ENCODE measurements at places on chromosomes 1 and 21. TPM values are rescaled to one million over a fixed set of nuclear protein-coding genes. Genes with fewer than 3 reads are reported as not detected.
A peak's percentile ranks its signal among the peaks of the same experiment; 100 is the strongest.

The LYPD8 gene
- not detected for total RNA-seq

The ADGRL4 gene
- 0.31 TPM for total RNA-seq

The KRTAP6-1 gene
- not detected for total RNA-seq

The MXRA8 gene
- 24.0 TPM for total RNA-seq

The C1QA gene
- total RNA-seq = not detected

The ZNHIT6 gene
- total RNA-seq = 13.7 TPM

The EXOC8 gene
- 11.8 TPM for total RNA-seq

The FMO2 gene
- 0.47 TPM for total RNA-seq

The CD247 gene
- 1.5 TPM for total RNA-seq

The TRIM67 gene
- not detected for total RNA-seq

The PRAMEF6 gene
- total RNA-seq = not detected

GRCh38 chr1:107963008-107963407 is 2.0 kb downstream of the VAV3 start:
- no peak for DNase-seq

DNA sequence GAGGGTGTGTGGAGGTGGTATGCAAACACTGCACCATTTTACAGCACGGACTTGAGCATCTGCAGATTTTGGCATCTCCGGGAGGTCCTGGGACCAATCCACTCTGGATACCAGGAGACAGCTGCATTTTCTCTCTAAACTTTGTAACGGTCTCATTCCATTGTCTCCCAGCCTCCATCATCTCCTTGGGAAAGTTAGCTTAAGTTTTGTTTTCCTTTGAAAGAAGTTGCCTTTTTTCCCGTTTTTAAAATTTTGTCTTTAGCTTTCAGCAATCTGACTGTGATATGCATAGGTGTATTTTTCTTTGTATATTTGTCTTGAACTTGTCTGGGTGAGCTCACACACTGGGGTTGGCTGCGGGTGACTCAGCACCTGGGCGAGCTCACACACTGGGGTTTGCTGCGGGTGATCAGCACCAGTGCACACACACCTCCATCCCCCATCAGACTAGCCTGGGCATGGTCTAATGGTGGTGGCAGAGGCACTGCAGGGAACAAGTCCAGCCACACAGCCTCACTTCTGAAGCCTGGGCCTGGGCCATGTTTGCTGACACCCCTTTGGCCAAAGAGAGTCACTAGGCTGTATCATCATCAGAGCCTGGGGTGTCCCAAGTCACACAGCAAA is 32.1 kb upstream of the COL18A1 start:
- no peak for DNase-seq

DNA sequence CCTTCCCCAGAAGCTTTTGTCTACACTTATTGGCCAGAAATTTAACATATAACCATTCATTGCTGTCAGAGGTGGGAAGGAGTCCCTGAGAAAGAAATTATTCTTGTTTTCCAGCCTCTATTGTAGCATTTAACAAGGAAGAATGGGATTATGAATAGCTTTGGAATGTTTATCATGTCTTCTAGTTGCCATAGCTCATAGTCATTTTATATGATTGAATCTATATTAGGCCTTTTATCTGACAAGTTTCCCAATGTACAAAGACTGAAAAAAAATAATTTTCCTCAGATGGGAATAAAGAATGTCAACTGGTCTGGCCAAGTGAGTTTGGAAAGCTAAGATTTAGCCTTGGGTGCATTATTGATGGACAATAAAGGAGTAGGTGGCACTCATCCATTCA is 28.3 kb downstream of the PTPRC start:
- DNase-seq = no peak

DNA sequence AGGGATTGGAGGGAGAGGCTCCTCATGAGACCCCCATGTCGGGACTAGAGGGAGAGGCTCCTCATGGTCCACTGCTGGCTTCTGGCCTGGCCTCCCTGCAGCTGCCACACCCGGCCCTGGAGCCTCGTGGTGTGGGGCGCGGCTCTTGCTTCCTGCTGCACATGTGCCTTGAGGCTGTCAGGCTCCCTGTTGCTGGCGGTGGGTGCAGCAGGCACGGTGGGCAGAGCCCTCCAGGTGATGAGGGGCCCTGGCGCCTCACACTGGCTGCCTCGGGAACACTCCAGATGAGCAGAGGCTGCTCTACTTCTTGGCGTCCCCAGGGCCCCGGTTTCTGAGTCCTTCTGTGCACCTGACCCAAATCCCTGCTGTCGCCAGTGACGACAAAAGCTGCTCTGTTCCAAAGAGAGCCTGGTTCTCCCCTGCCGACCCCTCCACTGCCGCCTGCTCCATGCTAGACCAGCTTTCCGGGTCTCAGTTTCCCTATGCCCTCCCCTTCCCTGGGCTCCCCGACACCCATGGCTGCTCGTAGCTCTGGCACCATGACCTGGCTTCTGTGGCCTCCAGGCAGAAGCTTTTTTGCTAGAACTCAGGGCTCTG is 9.7 kb upstream of the ATAD3B start:
- DNase-seq = no peak

- DNase-seq = peak; percentile 88
These were observed 2.8 kb upstream of the IGSF8 start for GRCh38 chr1:160101037-160101716.

- no peak for DNase-seq
These were observed 144.5 kb downstream of the BRINP2 start for GRCh38 chr1:177315261-177315660.

- DNase-seq = peak; percentile 58
These were observed 34.0 kb upstream of the BACE2 start for GRCh38 chr21:41133874-41134522.

DNA sequence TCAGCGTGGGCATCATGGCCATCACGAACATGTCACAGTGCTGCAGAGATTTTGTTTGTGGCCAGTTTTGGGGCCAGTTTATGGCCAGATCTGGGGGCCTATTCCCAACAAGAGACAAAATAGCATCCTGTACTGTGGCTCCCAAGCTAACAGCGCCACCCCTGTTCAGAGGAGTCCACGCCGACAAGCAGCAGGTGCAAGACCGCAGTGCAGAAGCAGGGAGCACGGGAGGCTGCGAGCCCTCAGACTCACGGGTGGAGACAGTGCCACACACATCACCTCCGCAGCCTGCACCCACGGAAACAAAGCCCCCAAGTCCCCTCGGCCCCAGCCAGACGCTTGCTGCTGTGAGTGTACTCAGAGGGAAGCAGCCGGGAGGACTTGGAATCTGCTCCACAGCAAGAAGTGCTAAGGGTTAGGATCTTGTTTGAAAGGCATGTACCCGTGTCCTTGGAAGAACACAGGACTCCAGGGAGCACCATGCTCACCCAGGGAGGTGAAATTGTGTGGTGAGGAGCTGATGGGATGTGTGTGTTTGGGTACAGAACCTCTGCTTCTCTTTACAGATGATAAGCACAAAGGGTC is 7.1 kb downstream of the TCP10L start:
- peak; percentile 71 for DNase-seq

DNA sequence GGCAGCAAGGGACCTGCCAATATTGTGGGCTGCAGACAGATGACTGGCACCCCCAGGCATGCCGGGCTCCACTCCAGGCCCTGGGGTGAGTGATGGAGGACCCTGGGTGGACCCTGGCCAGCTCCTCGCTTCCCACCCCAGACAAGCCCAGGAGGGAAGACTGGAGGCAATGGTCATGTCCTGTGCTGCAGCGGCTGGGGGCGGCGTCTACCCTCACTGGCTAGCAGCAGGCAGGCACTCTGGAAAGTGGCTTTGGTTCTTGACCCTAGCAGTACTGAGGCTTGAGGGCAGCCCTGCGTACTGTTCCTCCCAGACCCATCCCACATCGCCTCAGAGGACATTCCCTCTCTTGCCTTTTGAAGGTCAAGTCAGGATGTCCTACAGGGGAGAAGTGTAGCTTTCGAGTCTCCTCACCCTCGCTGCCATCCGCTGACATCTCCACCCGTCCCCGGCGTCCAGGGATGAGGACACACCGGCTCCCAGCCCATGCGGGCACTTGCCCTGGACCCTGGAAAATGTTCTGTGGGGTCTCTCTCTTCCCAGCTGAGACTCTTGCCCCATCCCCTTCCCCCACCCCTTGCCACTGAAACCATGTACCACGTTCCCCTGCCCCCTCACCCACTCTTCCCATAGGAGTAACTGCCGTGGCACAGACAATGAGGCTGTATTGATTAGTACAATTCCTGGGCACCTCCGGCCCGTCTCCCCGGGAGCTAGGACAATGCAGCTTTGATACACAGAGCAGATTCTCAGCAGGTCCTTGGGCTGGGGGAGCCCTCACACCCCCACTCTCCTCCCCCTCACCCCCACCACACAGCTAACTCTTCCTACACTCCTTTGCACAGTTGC is 15.0 kb downstream of the SLC6A9 start:
- DNase-seq = peak; percentile 28

DNA sequence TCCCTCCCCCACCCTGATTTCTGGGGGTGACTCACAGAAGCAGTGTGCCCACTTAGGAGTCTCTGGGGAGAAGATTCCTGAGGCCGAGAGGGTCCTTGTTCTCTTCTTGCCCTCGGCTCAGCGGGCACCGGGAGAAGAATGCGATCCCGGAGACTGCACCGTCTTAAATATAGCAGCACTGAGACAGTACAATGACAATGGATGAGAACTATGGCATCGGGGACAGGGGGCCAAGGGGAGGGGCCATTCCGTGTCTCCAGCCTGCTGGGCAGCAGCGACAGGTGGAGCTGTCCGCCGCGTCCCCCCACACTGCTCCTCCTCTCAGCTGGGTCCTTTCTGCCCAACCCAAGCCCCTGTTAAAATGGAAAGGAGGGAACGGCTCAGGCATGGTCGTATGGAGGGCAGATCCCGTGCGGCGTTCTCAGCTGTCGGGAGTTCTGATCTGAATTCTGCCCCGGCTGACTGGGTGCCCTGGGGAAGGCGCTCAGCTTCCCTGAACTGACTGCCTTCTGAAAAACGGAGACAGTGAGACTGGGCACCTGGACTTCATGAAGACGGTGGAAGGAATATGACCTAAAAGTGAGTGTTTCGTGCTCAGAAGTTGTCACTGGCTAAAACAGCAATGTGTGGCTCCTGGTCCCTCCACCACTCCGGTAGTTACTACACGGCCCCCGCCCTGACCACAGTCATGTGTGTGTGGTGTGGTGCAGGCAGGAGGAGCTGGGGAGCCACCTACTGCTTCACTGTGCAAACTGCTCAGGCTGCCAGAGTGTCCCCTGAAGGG is at the start of gene MYOM3:
Gene MYOM3, minus strand, starts transcription at position 140 of the 784 bp plus-strand sequence. CDS start 3,499 bp downstream, outside the sequence.
- DNase-seq = peak; percentile 74

GRCh38 chr1:107491582-107491981 is 350.7 kb downstream of the NTNG1 start:
- no peak for DNase-seq

- DNase-seq = no peak
These were observed 19.9 kb downstream of the CERS2 start for GRCh38 chr1:150954708-150955107.

DNA sequence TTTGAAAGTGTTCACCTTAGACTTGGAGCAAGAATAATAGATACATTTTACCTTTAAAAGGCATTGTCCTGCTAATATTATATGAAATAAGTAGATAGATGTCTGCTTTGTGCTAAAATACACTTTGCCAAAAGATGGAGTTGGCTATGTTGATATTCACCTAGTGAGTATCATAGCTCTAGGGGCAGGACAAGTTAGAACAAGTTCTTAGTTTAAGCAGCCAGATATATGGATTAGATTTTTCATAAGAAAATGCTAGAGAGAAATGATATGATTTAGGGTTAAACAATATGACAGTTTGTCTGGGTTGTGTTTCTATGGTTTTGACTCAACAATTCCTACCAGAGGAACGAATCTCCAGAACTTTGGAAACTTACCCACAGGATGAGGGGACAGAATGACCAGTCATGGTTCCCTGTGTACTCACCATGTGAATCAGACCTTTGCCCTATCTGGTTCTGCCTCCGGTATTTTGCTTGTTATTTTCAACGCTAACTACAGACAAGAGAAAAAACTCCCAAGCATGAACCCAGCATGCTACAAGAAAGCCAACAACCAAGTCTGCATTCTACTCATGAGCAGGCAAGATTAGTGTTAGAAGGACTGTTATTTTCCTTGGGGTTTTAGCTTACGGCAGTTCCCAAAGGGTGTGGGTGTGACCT is 1.7 kb downstream of the F5 start:
- DNase-seq = no peak

DNA sequence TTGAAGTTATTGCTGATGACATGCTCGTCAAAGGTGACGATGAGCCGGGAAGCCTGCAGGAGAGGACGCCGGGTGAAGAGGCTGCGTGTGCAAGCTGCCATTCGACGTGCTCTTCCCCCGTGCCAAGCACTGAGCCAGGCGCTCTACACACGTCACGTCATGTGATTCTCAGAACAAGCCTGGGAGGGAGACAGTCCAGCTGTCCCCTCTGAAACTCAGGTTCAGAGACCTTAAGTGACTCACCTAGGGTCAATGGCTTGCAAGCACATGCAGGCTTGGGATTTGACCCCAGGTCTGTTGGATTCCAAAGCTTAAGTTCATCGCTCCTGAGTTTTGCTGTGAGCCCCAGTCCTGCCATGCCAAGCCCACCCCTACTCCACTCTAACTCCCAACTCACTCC is 57.1 kb downstream of the RAP1GAP start:
- DNase-seq = no peak

Data from neural progenitor cell (in vitro differentiated cells).